ENCODE measurements at places on chromosomes 16 and 17.

- DNase-seq = no peak
Observed at GRCh38 chr17:63701456-63701820, 1.5 kb upstream of the LIMD2 start.

GRCh38 chr16:1981398-1981836 lies at the start of gene NOXO1:
Gene NOXO1 (minus strand): TSS chr16:1981469. CDS start chr16:1981179, 290 bp downstream.
- no peak for DNase-seq

DNA sequence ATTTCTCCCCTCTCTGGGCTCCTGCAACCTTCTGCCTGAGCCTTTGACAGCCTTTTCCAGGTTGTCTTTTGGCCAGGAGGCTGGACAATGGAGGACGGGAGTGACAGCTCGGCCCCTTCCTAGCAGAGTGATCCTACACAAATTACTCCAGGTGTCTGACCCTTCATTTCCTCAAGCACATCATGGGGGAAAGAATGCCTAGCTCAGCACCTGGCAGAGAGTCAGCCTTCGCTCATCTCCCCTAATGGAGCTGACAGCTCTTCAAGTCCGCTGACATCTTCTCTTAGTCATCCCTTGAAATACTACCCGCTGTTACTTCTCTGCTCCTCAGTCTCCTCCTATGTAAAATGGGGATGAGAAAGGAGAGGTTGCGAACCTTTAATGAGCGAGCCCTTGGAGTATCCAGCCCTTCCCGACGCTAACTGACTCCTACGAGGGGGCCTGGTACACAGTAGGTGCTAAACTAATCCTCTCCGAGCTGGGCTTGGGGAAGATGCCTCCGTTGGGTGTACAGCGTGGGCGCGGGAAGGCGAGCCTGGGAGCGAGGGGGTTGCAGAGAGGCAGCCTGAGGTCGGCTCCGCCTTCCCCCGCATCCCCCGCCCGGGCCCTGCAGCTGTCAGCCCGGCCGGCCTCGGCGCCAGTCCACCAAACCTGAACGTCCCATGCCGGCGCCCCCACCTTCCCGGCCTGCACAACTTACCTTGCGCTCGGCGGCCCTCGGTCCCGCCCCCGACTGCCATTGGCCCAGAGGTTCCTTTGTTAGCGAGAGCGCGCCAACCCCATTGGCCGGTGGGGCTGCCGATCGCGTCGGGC lies 480 bp upstream of the MPRIP start:
- peak; percentile 92 for DNase-seq

DNA sequence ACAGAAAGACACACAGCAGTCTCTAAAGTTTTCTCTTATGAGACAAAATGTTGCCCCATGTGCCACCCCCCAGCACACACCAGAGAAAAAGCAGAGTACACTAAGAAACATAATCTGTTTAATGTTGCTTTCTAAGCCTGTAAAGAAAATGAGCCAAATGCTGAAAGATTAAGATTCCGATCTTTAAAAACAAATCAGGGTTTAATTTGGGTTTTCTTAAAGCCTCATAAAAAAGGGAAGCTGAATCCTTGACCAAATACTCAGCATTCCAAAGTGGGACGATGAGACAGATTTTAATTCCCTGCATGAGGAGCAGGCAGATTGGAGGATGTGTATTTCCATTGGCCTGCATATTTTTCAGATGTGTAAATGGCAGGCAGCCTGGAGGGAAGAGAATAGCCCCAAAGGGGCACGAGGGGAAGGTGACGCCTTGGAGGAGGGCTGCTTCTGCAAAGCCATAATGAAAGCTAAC lies 118.4 kb downstream of the COPRS start:
- no peak for DNase-seq

DNA sequence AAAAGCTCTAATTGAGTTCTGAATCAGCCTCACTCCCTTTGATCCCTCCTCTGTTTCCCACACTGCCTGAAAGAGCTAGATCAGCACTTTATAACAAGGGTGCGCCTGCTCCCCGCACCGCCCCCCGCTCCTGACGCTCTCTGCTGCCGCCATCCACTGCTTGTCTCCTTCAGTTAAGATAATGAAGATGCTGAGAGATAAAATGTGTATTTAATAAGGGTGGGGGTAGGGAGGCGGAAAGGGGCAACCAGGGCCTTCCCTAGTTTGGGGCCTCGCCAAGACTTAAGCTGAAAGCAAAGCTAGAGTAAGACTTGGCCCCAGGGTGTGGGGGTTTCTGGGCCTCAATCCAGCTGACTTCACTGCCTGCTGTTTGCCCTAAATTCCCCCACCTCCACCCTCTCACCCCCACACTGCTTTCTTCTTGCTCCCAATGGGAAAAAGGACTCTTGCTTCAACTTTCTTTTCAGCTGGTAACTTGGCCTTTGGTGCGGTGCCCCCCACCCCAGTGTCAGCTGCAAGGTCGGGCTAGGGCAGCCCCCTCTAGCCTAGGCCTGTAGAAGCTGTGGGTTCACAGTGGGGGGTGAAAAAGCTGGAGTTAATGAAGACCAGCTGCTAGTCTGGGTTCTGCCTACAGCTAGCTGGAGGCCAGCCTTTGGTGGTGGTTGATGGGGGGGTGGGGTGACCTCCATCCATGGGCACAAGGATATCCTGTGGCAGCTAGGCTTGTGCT lies 1.8 kb upstream of the RARA start:
- no peak for DNase-seq

DNA sequence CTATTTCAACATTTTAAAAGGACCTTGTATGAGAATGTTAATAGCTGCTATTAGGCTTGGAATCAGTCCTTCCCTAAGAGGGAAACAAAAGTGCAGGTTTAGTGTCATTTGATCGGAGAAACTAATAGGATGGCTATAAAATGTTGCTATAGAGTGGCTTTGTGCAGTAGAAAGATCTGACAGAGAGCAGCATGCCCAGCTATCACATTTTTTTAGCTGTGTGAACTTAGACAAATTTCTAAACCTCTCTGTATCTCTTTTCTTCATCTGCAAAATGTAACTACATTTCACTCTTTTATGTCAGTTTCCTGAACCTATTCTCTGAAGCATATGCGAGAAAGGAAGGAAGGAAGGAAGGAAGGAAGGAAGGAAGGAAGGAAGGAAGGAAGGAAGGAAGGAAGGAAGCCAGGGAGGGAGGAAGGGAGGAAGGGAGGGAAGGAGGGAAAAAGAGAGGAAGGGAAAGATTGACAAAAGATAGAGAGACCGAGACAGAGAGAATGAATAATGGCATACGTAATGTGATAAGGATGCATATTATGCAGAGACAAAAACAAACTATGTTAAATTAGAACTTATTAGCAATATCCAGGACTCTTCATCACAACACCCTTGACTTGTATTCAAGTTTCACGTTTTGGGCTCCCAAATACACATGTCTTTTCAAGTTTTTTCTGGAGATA lies 52.6 kb upstream of the CDH8 start:
- no peak for DNase-seq

GRCh38 chr16:62294213-62294972 lies 258.2 kb upstream of the CDH8 start:
- DNase-seq = no peak

GRCh38 chr17:70544317-70544716 lies 375.0 kb downstream of the KCNJ2 start:
- no peak for DNase-seq

DNA sequence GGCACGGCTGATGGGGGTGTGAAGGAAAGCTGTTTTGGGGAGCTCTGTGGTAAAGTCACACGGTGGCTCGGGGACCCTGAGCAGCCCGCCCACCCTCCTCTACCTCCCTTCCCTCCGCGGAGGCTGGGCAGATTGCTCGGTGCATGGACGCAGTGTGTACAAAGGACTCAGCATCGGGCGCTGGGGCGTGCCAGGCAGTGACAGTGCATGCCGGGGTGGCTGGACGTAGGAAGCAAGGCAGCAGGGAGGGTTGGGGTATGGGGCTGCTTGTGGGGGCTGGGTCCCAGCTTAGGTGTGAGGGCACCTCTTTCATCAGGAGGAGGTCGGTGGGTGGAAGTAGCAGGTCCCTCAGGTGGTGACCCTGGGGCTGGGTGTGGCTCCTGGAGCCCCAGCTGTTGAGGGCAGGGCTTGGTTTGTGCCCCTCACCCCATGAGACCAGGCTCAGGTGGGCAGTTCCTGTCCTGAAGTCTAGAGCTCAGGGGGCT lies 159.9 kb upstream of the GSE1 start:
- no peak for DNase-seq

Measured in stimulated activated CD8-positive, alpha-beta memory T cell treated with anti-CD3 and anti-CD28 coated beads, Interleukin-2, amount 100 ng/mL, for 1 hour (primary cell).